ENCODE measurements at places on chromosomes 6 and 20.
A peak's percentile ranks its signal among the peaks of the same experiment; 100 is the strongest.

- DNase-seq: peak; percentile 56
These were observed 6.8 kb downstream of the MKKS start for GRCh38 chr20:10427060-10427692.

DNA sequence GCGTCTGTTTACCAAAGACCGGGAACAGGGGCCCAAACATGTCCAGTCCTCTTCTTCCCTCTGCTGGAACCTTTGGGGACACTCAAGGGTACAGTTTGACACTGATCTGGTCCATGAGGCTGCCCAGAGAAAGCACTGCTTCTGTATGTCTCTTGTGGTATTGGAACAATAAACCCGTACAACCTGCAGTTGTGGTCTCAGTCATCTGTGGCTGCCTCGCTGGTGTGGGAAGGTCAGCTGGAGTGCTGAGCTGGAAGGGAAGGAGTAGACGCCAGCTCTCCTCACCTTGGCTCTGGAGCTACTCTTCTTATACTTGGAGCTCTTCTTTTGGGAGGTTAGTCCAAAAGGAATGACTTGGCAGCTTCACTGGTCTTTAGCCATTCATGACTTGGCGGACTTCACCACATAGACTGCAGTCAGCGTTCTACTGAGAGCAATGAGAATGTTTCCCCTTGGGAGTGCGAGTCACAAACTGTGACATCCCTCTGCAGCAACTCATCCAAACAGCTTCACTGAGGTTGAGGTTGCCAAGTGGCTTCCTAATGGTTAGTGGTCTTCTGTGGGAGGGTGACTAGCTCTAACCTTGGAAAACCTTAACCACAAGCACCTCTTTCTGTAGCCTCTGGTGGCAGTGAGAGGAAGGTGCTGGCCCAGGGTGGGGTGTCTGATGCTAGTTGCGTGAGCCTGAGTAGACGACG is 81.2 kb downstream of the ASXL1 start:
- no peak for DNase-seq

DNA sequence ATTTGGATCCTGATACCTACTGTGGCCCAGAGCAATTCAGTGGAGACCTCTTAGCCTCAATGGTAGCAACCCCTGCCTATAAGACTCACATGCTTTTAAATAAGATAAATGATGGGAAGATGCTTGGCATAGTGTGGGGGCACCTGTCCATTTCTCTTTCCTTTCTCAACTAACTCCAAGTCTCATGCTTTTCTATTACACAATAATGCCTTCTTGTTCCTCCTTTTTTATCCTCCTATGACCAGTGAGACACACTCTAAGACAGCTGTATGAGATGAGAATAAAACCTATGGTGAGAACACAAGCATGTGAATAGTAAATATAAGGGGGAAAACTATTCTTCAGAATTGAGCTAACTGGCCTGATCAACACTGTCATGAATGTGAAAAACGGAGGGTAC is 147.0 kb upstream of the STXBP5 start:
- DNase-seq: no peak

GRCh38 chr6:159053781-159054398 is 9.1 kb upstream of the TAGAP start:
- DNase-seq: no peak

- DNase-seq: no peak
These were observed 250.0 kb downstream of the LRFN2 start for GRCh38 chr6:40336940-40337760.

DNA sequence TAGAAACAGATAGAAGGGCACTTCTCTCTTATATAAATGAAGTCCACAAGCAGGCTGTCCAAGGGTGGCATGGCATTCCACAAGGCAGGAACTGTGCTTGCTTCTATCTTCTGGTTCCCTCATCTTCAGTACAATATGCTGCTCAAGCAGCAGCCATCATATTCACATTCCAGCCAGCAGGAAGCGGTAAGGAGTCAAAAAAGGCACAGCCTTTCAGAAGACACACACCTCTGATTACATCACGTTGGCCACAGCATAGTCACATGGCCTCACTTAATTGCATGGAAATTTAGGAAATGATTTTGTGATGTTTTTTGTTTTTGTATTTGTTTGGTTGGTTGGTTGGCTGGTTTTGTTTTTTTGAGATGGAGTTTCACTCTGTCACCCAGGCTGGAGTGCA is 19.0 kb downstream of the REM1 start:
- DNase-seq: peak; percentile 87

- DNase-seq: peak; percentile 88
These were observed 73.0 kb upstream of the NHSL1 start for GRCh38 chr6:138572167-138572875.

- DNase-seq: no peak
These were observed 147.0 kb upstream of the SAMD5 start for GRCh38 chr6:147361311-147361981.

DNA sequence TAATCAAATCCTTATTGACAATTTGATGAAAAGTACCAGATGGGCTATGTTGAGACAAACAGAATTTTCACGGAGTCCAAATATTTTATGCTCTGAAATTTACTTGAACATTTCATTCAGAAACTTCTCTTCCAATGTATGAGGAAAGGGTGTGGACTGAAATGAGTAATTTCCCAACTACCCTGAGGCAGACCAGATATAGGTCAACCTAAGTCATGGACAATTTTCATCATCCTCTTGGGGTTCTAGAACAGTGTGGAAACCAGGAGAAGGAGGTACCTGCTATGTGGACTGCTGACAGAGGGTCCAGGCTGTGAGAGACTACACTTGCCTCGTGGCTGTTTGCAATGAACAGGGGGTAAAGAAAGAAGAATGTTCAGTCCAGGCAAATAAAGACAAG is 323.0 kb downstream of the ESR1 start:
- DNase-seq: no peak

- peak; percentile 82 for DNase-seq
These were observed 698 bp downstream of the FAM210B start for GRCh38 chr20:56359212-56360132.

- peak; percentile 22 for DNase-seq
These were observed 179.8 kb downstream of the CLIC5 start for GRCh38 chr6:45835721-45836437.

DNA sequence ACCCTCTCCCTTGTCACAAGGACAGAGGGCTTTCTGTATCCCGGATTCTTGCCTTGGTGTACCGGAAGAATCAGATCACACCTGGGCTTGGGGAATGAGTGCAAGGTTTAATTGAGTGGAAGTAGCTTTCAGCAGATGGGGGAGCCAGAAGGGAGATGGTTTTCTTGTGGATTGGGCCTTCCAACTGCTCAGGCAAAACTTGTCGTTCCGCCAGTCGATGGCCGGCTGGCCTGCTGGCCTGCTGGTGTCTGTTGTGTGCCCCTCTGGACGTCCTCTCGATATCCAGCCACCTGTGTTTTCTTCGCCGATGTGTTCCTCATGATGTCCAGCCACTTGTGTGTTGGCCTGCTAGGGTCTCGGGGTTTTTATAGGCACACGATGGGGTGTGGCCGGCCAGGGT is 168.1 kb downstream of the CDKAL1 start:
- no peak for DNase-seq

DNA sequence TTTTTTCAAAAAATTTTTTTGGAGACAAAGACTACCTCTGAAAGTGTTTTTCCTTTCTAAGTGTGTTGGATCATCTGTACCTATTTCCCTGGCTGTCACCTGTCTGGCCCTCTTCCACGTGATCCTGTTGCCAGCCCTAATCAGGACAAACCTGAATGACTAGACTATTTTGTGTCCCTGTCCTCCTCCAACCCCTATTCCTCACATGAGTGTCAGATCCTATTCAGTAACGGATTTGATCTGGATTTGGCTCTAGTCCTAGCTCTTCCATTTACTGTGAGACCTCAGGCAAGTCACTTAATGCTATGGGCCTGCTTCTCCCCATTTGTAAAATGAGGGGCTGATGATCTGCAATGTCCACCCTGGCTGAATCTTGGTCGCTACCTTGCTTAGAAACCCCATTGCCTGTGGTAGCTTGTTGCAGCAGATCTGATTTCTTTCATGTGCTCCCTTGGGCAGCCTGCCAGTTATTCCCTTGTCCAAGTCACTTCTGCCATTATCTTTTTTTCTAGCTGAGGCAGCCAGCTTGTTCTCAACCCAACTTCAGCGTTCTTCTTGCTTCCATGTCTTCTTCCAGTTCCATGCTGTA is 4.8 kb downstream of the PHF20 start:
- DNase-seq: no peak
